ENCODE measurements at places on chromosomes 2 and 18. TPM values are rescaled to one million over a fixed set of nuclear protein-coding genes. Genes with fewer than 3 reads are reported as not detected.

- DNase-seq: peak; percentile 42
These were observed 74.7 kb downstream of the TNFRSF11A start for GRCh38 chr18:62399781-62400308.

Gene TTR
- total RNA-seq: 2.1 TPM

Gene CDK15
- total RNA-seq: 1.4 TPM

DNA sequence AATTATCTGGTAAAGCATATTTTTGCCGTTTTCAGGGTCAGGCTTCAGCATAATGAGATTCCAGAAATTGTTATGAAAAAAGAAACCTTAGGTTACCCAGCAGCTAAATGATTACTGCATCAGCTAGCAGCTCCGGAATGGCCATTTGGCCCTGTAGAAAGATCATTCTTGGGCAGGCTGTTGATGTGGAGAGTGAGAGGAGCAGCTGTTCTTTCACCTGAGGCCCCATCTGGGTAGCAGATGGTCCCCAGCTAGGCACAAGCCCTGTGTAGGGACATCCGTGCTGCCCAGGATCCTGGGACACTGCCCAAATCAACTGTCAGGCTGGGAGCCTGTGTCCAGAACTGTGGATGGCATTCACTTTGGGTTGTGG is 61.8 kb downstream of the NEDD4L start:
- DNase-seq: no peak

GRCh38 chr2:134262684-134263083 is 8.8 kb downstream of the MGAT5 start:
- DNase-seq: no peak

- DNase-seq: no peak
These were observed 105.2 kb downstream of the LYPD6B start for GRCh38 chr2:149143734-149144133.

DNA sequence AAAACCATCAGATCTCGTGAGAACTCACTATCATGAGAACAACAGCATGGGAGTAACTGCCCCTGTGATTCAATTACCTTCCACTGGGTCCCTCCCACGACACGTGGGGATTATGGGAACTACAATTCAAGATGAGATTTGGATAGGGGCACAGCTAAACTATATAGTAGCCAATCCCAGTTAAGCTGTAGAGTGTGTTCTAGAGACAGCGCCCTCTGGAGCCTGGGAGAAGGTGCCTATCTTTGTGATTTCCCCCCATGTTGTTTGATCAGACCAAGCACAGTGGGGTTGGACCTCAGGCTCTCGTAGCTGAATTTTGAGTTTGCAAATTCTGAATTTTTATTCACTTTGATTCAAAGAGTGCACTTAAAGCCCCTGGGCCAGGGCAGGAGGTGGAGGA is 108.2 kb upstream of the TWIST2 start:
- DNase-seq: no peak

DNA sequence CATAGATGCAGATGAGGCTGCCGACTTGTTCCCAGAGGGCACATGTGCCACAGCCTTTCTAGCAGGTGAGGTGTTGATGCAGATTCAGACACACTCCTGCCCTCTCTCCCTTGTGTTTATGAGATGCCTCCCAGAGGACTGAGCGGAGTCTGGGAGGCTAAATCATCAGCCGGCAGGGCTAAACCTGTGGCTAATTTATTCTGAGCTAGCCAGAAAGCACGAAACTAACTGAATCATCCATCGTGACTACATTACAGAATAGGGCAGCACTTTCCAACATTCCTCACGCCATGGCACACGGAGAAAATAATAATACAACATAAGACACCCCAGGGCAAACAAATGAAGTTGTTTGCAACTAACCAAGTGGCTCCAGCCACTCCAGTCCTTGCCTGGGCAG is 101.7 kb upstream of the FZD7 start:
- no peak for DNase-seq

DNA sequence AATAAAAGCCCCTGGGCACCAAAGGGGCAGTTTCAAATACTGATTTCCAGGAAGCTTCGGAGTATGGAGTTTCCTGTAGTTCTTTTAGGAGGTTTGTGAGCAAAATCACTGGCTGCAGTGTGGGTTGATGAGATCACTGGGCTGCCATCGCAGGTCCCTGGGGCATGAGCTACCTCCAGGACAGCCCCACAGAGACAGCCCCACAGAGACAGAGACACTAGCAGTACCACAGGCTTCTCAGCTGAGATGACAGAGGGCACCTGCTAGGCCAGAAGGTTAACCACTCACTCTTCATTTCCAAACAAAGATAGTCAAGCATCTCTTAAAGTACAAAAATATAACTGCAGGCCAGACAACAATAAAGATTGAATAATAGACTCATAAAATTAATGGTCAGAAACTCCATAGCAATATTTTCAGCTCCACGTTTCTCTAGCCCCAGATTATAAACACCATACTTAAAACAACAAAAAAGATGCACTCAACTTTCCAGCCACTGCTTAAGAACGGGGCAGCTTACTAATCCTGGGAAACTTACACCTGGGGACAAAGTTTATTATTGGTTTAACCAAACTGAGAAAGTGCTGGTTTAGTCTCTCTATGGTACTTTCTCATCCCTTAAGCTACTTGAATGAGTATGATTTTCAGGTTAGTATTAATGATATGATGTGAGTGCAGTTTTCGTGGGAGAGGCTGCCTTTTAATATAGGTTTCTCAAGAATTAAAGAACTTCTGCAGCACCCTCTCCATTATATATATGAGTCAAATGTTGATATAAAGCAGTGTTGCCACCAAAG is 11.6 kb downstream of the AFF3 start:
- no peak for DNase-seq

Gene NMUR1
- 0.87 TPM for total RNA-seq

DNA sequence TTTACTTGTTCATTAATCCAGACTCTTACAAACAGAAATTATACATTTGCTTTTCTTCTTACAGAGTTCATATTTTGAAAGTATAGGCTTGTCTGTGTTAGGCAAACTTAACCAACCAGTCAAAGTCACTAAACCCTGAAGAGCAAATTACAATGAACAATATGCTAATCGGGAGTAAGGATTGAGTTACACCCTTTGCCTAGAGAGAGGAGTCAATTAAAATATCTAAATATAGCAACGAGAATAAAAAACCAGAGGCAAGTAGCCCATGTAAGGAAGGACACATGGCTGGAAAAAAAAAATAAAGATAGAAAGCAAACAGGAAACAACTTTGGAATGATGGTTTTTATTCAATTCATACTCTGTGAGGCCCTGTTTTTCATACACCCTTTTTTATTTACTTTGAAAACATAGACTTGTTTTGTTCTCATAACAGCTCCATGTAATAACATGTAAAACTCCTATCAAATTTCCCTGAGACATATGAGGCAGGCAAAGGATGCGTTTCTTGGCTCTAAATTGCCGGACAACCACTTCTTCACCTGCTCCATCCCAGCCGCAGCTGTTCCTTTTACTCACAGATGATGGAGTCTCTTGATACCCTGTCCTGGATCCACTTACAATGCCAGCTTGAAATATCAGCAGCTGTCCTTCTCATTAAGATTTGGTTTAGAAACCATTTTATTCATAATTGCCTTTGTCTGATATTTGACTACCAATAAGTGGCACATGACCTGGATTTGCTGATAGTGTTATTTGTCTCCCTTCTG is 767.7 kb upstream of the GCFC2 start:
- no peak for DNase-seq

GRCh38 chr2:172937884-172938712 is 137.5 kb upstream of the MAP3K20 start:
- no peak for DNase-seq

GRCh38 chr2:16691261-16691660 is 25.6 kb upstream of the CYRIA start:
- DNase-seq: no peak

Gene CDH7
- not detected for total RNA-seq
